Activated naive CD8-positive, alpha-beta T cell treated with anti-CD3 and anti-CD28 coated beads for 36 hours (primary cell): ENCODE measurements at places on chromosomes 12 and 14. TPM values are rescaled to one million over a fixed set of nuclear protein-coding genes. Genes with fewer than 3 reads are reported as not detected.

The SERPINA12 gene
- total RNA-seq, result not detected

The VAMP1 gene
- total RNA-seq, result 34.8 TPM

The BDKRB2 gene
- total RNA-seq, result not detected

The A2M gene
- total RNA-seq, result not detected

The ANO4 gene
- not detected for total RNA-seq

The SIX1 gene
- total RNA-seq, result not detected

The HHIPL1 gene
- not detected for total RNA-seq

DNA sequence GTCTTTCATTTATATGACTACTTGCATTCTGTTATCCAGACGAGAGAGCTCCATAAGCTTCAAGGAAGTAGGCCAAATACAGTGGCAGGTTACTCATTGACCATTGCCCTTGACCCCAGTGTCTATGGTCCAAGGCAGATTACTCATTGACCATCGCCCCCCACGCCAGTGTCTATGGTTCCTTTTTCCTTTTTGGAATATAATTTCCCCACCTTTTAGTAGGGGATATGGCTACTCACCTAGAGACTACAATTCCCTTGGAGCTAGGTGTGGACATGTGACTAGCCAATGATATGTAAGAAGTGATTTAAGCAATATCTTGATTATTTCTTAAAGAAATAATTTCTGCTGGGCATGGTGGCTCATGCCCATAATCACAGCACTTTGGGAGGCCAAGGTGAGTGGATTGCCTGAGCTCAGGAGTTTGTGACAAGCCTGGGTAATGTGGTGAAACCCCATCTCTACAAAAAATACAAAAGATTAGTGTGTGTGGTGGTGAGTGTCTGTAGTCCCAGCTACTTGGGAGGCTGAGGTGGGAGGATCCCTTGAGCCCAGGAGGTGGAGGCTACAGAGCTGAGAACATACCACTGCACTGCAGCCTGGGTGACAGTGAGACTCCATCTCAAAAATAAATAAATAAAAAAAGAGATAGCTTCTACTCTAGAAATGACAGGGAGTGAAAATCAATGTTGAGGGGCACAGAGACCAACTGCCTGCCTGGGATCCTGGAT is 32.6 kb downstream of the SIX4 start:
- DNase-seq, result no peak

- DNase-seq, result no peak
Observed at GRCh38 chr12:28780096-28780495, 369.0 kb upstream of the FAR2 start.

- DNase-seq, result no peak
Observed at GRCh38 chr12:26123482-26123980, 1.3 kb downstream of the BHLHE41 start.

DNA sequence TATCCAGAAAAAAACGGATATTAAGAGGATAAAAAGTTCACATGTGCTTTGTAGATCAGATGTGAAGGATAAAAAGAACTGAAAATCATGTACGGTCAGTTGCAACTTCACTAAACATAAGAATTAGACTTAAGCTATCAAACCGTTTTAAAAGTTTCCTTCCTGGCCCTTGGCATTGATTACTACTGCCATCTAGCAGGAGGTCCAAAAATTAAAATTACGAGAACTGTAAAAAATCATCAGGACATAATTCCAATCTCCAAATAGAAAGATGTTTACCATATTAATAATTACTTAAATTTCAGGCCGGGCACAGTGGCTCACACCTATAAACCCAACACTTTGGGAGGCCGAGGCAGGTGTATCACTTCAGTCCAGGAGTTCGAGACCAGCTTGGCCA is 7.9 kb downstream of the WDR89 start:
- no peak for DNase-seq

DNA sequence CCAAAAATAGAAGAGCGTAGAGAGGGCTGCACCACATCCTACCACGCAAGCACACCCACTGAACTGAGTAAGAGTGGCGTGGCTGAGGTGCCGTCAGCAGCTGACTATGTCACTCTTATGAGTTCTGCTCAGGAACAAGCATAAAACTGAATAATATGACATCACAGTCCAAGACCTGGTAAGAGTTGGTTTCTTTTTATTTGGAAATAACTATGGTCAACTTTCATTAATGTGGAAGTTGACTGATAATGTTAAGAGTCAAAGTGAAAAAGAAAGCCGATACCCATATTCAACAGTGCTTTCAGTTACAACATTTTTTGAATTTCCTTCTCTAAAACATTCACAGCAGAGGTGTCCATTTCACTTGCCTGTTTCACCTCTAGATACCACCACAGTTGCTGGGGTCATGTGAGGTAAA is 44.6 kb downstream of the GNS start:
- no peak for DNase-seq

DNA sequence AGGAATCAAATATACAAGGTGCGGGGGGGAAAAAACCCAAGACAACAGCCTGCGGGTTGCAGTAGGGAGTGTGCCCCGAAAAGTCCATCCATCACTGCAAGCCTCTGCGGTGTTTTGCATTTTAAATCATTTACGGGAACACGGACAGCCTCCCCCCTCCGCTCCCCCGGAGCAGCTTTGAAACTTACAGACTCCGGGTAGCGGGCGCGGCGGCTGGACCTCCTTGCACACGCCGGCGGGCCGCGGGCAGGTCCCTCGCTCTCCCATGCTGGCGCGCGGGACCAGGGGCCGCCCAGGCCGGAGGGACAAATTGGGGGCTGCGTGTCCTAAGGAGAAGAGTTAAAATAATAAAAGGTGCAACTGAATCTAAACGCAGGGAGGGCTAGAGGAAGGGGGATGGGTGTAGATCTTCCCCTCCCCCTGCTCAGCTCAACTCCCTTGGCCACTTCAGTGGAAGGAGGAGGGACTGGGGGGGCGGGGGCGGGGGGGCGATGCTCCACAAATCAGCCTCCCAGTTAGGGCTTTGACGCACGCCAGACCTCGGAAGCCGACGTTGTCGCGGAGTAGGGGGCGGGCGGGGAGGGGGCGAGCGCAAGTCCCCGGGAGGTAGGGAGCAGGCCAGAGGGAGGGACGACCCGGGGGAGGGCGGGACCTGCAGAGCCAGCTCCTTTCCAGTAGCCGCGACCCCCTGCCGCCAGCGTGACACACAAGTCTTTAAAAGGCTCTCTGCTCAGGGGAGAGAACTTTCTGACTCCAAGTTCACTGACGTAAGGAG is at the start of gene KCNJ8:
Gene KCNJ8 (minus strand): TSS at position 349 of the 775 bp plus-strand sequence. CDS start 1,090 bp downstream, outside the sequence.
- peak; percentile 8 for DNase-seq

DNA sequence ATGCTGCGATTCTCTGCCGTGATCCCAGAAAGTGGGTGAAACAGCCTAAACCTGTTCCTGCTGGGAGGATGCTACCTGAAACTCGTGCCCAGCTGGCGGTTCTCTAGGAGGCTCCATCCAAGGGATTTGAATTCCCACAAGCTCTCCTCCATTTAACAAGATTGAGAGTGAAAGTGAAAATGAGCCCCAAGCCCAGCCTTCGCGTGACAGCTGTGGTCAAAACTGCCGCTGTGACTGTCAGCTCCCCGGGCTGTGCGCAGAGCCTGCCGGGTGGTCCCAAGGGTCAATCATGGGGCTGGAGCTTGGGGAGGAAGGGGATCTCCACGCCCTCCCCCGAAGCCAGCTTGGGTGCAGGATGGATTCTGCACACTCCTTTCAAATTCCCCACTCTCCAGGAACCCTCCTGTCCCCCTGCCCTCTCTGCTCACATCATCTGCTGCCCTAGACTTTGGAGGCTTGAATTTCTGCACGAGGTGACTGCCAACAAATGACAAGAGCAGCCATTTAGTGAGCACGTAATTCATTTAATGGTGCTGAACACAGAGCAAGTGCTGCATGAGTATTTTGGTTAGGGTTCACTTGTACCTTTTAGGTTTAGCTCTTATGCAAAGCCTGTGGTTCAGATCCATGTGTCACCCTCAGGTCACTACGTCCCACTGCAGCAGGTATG is 5.3 kb downstream of the ASB2 start:
- peak; percentile 79 for DNase-seq

GRCh38 chr12:121968876-121969275 is 50.5 kb downstream of the CFAP251 start:
- DNase-seq, result no peak

DNA sequence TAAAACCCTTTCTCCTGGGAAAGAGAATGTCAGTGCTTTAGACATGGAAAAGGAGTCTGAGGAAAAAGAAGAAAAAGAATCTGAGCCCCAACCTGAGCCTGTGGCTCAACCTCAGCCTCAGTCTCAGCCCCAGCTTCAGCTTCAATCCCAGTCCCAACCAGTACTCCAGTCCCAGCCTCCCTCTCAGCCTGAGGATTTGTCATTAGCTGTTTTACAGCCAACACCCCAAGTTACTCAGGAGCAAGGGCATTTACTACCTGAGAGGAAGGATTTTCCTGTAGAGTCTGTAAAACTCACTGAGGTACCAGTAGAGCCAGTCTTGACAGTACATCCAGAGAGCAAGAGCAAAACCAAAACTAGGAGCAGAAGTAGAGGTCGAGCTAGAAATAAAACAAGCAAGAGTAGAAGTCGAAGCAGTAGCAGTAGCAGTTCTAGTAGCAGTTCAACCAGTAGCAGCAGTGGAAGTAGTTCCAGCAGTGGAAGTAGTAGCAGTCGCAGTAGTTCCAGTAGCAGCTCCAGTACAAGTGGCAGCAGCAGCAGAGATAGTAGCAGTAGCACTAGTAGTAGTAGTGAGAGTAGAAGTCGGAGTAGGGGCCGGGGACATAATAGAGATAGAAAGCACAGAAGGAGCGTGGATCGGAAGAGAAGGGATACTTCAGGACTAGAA is 6.1 kb downstream of the PNN start:
- no peak for DNase-seq

- DNase-seq, result peak; percentile 38
Observed at GRCh38 chr14:102320033-102320660, 601 bp downstream of the ZNF839 start.

DNA sequence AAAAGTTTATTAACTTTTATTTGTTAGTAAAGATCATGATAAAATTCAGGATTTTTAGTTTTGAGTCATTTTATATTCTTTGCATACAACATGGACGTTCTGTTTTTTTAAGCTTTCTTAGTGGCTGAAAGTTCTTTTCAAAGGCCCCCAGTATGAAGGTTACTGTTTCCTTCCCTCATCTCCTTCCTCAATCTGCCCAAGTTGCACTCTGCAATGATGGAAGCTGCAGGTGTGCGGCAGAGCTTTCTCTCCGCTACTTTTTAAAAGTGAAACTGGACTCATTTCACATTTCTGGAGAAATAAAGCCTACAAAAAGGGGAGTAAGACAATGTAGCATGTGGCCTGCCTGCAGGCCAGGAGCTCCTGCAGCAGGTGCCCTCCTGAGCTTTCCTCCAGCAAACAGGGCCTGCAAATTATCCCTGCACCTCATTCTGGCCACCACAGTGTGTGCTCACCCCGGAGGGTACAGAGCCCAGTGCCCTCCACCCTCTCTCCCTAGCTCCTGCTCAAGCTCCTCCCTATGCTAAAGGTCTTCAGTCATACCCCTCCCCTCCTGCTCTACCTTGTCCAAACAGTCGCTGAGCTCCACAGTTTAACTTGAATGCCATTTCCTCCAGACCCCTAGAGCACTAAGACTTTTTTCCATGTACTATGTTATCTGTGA is 78.9 kb downstream of the SETD3 start:
- no peak for DNase-seq
